ENCODE measurements at places on chromosomes 11 and 22. TPM values are rescaled to one million over a fixed set of nuclear protein-coding genes. Genes with fewer than 3 reads are reported as not detected.

- no peaks in the 10 kb centered on the region for H3K36me3 ChIP-seq
- H3K4me1 ChIP-seq, result peaks cover 15% of the 10 kb centered on the region
- H3K4me3 ChIP-seq, result no peak overlapping the region
- H3K27me3 ChIP-seq, result no peaks in the 10 kb centered on the region
These were observed 3.1 kb downstream of the ACY3 start for GRCh38 chr11:67647471-67647870.

DNA sequence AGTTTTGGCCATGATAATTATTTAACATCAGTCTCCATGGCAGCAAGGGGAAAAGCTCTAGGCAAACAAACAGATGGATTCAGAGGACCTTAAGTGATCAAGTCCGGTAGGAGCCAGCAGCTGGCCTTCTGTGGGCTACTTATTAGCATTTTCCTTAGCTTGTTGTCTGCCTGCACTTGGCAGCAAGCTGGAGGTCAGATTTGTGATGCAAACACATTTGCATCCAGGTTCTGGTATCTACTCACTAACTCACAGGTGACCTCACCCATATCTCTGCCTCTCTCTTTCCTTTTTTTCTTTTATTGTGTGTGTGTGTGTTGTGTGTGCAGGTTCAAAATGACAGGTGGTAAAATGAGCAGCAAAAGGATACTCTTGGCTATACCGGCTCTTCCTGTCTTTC, 32.3 kb downstream of the ARHGAP42 start:
- H3K4me1 ChIP-seq, result 0 out of 2 replicates have a peak, but pooled peaks cover 4% of the 10 kb centered on the region
- H3K27me3 ChIP-seq, result no peaks in the 10 kb centered on the region
- DNase-seq, result no peak
- peak overlapping the region; percentile 1 for H3K27ac ChIP-seq
- no peak overlapping the region for H3K4me3 ChIP-seq
- H3K36me3 ChIP-seq, result no peaks in the 10 kb centered on the region

GRCh38 chr11:77198440-77198849, 70.4 kb downstream of the MYO7A start:
- no peak overlapping the region for H3K4me3 ChIP-seq
- no peak overlapping the region for H3K27ac ChIP-seq
- no peaks in the 10 kb centered on the region for H3K36me3 ChIP-seq
- no peaks in the 10 kb centered on the region for H3K27me3 ChIP-seq
- no peaks in the 10 kb centered on the region for H3K4me1 ChIP-seq

- H3K27ac ChIP-seq, result no peak overlapping the region
- DNase-seq, result no peak
- no peaks in the 10 kb centered on the region for H3K4me1 ChIP-seq
- no peaks in the 10 kb centered on the region for H3K36me3 ChIP-seq
- H3K27me3 ChIP-seq, result no peaks in the 10 kb centered on the region
These were observed 504.6 kb upstream of the B3GAT1 start for GRCh38 chr11:134916421-134917213.

GRCh38 chr11:62664405-62665074, 470 bp downstream of the C11orf98 start:
- peaks cover 9% of the 10 kb centered on the region for H3K4me1 ChIP-seq
- peak overlapping the region; percentile 50 for H3K4me3 ChIP-seq
- H3K27me3 ChIP-seq, result no peaks in the 10 kb centered on the region
- peak; percentile 75 for DNase-seq
- peaks cover 7% of the 10 kb centered on the region for H3K36me3 ChIP-seq
- peak overlapping the region; percentile 97 for H3K27ac ChIP-seq

GRCh38 chr11:96275801-96276594, 67.0 kb downstream of the MAML2 start:
- no peaks in the 10 kb centered on the region for H3K27me3 ChIP-seq
- no peak for DNase-seq
- peak overlapping the region; percentile 14 for H3K27ac ChIP-seq
- H3K36me3 ChIP-seq, result no peaks in the 10 kb centered on the region

DNA sequence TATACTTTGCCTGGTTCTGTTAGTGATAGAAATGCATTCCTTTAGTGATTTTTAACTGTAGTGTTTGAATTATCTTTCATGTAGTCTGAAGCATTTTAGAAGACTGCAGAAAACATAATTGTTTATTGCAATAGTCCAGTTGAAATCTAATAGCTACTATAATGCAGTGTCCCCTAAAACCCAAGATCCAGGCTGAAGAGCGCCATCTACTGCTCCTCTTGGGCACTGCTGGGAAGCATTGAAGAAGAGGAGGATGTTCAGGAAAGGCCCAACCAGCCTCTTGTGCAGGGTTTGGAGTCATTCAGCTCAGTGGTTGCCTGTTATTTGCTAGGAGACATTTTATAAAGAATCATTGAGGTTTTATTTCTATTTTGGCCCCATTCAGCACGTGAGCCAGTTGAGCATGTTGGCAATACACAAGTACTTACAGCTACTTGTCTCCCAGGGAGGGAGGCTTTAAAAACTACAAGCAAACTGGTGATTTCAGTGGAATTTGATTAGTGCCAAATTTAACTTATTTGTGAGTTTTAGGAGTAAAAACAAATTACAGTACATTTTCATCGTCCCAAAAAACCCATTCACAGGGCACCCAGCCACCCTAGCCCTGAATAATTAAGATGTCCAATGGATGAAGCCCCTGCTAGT, 74.9 kb upstream of the HORMAD2 start:
- H3K36me3 ChIP-seq, result peaks cover 2% of the 10 kb centered on the region
- peaks cover 3% of the 10 kb centered on the region for H3K4me1 ChIP-seq
- no peak overlapping the region for H3K27ac ChIP-seq
- no peak overlapping the region for H3K4me3 ChIP-seq
- DNase-seq, result peak; percentile 73

The APOA5 gene
- total RNA-seq, result 1.5 TPM

DNA sequence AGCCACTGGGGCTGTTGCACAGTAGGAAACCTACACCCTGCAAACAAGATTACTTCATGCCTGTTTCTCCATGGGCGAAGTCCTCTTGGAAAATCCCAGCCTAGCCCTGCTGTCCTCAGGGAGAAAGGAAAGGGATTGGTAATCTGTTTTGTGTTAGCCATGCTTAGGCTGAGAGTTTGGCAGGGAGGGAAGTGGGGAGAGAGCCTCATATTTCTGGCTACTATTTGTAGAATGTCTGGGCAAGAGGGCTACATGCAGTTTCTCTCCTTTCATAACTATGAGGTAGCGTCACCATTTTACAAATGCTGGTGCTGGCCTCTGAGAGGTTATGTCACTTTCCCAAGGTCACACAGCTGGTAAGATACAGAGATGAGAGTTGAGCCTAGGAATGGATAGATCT, 737 bp upstream of the MFRP start:
- no peak overlapping the region for H3K27ac ChIP-seq
- H3K4me1 ChIP-seq, result no peaks in the 10 kb centered on the region
- H3K4me3 ChIP-seq, result no peak overlapping the region
- no peak for DNase-seq

The MMP12 gene
- not detected for total RNA-seq

GRCh38 chr11:47932544-47932943, 47.8 kb upstream of the PTPRJ start:
- DNase-seq, result no peak
- no peak overlapping the region for H3K27ac ChIP-seq
- no peaks in the 10 kb centered on the region for H3K36me3 ChIP-seq
- H3K4me1 ChIP-seq, result no peaks in the 10 kb centered on the region
- H3K4me3 ChIP-seq, result no peak overlapping the region

DNA sequence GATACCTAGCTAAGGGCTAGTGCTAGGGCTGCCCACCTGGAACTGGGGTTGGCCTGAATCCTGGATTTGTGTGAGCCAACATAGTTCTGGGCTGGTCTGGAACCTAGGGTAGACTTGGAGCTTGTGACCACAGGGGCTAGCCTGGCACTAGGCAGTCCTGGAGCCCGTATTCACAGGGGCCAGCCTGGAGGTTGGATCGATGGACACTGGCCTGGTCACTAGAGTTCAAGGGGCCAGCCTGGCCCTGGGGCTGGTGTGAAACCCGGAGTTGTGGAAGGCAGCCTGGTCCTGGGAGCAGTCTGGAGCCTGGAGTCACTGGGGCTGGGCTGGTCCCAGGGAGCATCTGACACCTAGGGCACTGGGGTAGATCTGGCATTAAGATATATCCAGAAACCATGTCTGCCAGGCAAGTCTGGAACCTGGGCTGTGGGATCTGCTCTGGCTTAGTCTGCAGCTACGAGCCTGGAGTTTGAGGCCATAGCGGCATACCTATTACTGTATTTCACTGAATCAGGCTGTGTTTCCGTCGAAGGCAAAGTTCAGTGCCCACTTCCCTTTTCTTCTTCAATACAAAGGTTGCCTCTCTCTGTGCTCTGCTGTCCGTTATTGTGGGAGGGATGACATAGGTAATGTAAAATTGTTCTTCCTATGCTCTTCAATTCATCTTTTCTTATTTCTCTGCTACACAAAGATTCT, 9.1 kb upstream of the GLYATL1B start:
- H3K4me3 ChIP-seq, result no peak overlapping the region
- no peaks in the 10 kb centered on the region for H3K36me3 ChIP-seq
- no peak for DNase-seq
- H3K27me3 ChIP-seq, result no peaks in the 10 kb centered on the region
- no peaks in the 10 kb centered on the region for H3K4me1 ChIP-seq

DNA sequence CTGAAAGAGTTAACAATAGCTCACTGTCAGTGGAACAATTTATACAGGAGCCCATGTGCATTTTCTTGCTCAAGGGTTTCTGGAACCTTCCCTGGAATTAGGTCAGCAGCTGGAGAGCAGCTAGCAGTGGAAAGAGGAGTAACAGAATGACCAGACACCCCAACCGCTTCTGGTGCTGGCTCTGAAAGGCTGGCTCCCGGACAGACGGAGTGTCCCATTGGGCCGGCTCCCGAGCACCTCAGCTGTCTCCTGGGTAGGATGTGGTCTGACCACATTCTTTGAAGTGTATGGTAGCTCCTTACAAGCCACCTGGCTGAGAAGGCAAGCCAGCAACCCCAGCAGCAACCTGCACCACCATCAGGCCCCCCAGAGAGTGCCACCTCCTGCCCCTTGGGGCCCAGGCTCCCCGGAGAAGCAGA, 44.7 kb downstream of the ABTB2 start:
- H3K27ac ChIP-seq, result no peak overlapping the region
- no peak overlapping the region for H3K4me3 ChIP-seq
- no peaks in the 10 kb centered on the region for H3K27me3 ChIP-seq
- peaks cover 6% of the 10 kb centered on the region for H3K4me1 ChIP-seq
- DNase-seq, result peak; percentile 40

- no peak overlapping the region for H3K4me3 ChIP-seq
- H3K4me1 ChIP-seq, result no peaks in the 10 kb centered on the region
- DNase-seq, result no peak
- no peak overlapping the region for H3K27ac ChIP-seq
These were observed 19.1 kb downstream of the PARVG start for GRCh38 chr22:44199866-44200265.

GRCh38 chr11:72218251-72218745, 1.7 kb downstream of the FOLR2 start:
- H3K4me3 ChIP-seq, result no peak overlapping the region
- peak; percentile 26 for DNase-seq
- H3K27ac ChIP-seq, result no peak overlapping the region
- H3K36me3 ChIP-seq, result no peaks in the 10 kb centered on the region
- no peaks in the 10 kb centered on the region for H3K27me3 ChIP-seq
- H3K4me1 ChIP-seq, result peaks cover 11% of the 10 kb centered on the region

GRCh38 chr11:61707574-61707973, 27.4 kb downstream of the DAGLA start:
- H3K36me3 ChIP-seq, result 0 out of 2 replicates have a peak, but pooled peaks cover 1% of the 10 kb centered on the region
- H3K4me3 ChIP-seq, result no peak overlapping the region
- H3K4me1 ChIP-seq, result no peaks in the 10 kb centered on the region
- H3K27ac ChIP-seq, result no peak overlapping the region
- DNase-seq, result no peak
- H3K27me3 ChIP-seq, result no peaks in the 10 kb centered on the region

DNA sequence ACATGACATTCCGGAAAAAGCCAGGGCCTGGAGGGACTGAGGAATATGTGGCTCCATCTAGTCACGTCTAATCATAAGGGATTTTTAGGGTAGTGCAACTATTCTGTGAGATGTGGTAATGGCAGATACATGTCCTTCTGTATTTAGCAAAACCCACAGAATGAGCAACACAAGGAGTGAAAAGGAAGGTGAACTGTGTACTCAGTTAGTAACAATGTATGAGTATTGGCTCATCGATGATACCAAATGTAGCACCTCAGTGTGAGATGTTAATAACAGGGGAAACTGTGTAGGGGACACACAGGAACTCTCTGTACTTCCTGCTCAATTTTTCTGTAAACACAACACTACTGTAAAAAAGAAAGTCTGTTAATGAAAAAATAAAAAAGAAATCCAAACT, 42.0 kb upstream of the CARS1 start:
- no peak for DNase-seq
- no peak overlapping the region for H3K27ac ChIP-seq
- no peaks in the 10 kb centered on the region for H3K36me3 ChIP-seq
- H3K27me3 ChIP-seq, result no peaks in the 10 kb centered on the region
- no peaks in the 10 kb centered on the region for H3K4me1 ChIP-seq

Measured in Caco-2 (cell line).